CD8-positive, alpha-beta memory T cell (primary cell): ENCODE measurements at places on chromosomes 13 and 19. TPM values are rescaled to one million over a fixed set of nuclear protein-coding genes. Genes with fewer than 3 reads are reported as not detected.
A peak's percentile ranks its signal among the peaks of the same experiment; 100 is the strongest.

ELSPBP1 gene
- total RNA-seq = not detected

CYP4F12 gene
- 0.93 TPM for total RNA-seq

NTF4 gene
- not detected for total RNA-seq

ZNF324B gene
- 11.3 TPM for total RNA-seq

FCHO1 gene
- 38.7 TPM for total RNA-seq

POU4F1 gene
- total RNA-seq = 0.07 TPM

ZNF728 gene
- not detected for total RNA-seq

PTGER1 gene
- not detected for total RNA-seq

CCL25 gene
- total RNA-seq = not detected

TMEM221 gene
- not detected for total RNA-seq

KCNC3 gene
- 0.68 TPM for total RNA-seq

ZNF154 gene
- 7.7 TPM for total RNA-seq

ZNF540 gene
- total RNA-seq = 3.2 TPM

CCDC122 gene
- 3.7 TPM for total RNA-seq

GRCh38 chr13:111058796-111059506 is 56.2 kb upstream of the ARHGEF7 start:
- DNase-seq = no peak

DNA sequence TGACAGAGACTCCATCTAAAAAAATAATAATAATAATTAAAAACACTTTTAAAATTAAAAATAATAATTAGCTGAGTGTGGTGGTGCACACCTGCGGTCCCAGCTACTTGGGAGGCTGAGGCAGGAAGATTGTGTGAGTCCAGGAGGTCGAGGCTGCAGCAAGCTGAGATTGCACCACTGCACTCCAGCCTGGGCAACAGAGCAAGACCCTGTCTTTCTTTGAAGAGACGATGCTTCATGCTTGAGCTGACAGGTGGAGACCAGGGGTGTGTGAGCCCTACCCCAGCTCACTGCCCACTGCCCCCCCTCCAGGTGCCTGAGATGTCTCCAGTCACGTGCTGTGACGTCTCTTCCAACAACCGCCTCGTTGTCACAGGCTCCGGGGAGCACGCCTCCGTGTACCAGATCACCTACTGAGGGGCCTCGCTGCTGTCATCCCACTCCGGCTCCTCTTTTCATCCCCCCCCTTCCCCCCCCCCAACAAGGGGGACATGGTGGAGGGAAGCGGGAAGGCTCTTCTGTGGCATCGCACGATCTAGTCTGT is 17.3 kb downstream of the TLE6 start:
- DNase-seq = no peak

DNA sequence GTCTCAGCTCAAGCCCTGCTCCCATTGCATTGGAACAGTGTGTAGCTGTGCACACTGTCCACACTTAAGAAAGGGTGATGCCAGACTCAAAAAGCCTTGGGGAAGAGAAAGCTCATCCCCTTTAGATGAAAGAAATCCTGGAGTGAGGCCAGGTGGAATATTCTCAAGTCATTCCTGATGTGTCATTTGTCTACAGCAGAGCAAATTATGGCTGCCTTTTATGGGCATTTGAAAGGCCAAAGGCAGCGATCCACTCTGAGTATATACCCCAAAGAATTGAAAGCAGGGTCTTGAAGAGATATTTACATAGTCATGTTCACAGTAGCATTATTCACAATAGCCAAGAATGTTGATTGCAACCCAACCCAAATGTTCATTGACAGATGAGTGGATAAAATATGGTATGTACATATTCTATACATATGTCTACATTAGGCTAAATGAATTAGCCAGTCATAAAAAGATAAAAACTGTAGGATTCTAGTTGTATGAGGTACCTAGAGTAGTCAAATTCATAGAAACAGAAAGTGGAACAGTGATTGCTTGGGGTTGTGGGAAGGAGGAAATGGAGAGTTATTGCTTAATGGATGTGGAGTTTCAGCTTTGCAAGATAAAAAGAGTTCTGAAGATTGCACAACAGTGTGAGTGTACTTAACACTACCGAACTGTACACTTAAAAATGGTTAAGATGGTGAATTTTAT is 214.9 kb downstream of the KCNRG start:
- DNase-seq = no peak

DNA sequence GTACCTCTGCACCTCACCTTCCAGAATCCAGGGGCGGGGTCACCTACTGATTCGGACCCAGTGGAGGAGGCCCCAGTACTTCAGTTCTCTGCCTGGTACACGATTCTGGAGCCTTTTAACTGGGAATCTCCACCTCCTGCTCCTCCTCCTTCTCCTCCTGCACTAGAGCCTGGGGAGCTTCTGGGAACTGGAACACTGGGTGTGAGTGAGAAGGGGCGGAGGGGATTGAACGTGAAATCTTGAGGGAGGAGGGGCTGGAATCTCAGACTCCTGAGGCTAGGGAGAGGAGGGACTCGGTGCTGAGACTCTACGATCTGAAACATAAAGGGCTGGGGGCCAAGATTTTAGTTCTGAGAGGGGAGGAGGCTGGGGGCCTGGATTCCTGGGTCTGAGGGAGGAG is at the start of gene KLK8:
Gene KLK8, minus strand, starts transcription at position 90 of the 400 bp plus-strand sequence. CDS start 437 bp downstream, outside the sequence.
- no peak for DNase-seq

GRCh38 chr13:28611654-28612131 is 47.2 kb upstream of the POMP start:
- DNase-seq = no peak

GRCh38 chr13:49652355-49653305 is 24.3 kb downstream of the ARL11 start:
- DNase-seq = no peak

DNA sequence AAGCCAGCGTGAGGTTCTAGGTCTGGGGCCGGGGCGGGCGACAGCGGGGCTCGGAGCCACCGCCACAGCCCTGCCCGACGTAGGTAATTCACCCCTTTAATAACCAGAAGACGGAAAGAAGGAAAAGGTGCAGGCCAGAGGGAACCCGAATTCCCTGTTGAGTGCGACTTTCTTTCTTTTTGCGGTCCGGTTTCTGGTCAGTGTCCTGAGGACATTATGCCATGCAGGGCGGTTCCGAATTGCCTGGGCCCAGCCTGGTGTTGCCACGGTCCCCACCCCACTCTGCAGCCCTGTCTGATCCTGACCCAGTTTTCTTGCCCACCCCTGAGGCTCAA is 18.4 kb upstream of the TFDP1 start:
- no peak for DNase-seq

DNA sequence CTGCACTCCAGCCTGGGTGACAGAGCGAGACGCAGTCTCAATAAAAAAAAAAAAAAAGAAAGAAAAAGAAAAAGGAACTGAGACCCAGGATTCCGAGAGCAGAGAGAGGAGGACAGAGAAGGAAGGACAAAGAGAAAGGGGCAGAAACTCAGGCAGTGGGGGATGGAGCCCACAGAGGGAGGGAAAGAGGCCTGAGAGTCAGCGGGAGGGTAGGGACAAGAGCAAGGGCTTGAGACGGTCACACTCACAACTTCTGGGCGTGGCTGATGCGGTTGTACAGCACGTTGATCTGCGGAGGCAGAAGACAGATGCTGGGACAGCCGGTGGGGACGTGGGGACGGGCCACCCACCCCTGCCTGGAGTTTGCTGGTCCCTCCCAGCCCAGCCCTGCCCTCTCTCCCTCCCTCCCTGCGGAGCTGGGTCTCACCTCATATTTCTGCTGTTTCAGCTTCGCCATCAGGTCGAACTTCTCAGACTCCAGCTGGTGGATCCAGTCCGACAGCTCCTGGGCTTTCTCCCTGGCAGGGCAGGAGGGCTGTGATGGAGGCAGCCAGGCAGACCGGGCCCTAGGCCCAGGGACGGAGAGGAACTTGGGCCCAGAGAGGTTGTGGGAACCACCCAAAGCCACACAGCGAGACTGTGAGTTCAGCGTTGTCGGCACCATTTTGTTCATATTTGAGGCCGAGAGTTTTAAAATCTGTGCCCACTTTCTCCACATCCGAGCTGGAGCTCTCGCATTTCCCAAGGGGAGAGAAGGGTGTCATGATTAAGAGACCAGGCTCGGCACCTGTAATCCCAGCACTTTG is 15.2 kb downstream of the TNNT1 start:
- no peak for DNase-seq

GRCh38 chr13:59103004-59103768 is 1060.5 kb downstream of the DIAPH3 start:
- no peak for DNase-seq

GRCh38 chr13:113086991-113087922 is 18.3 kb upstream of the F7 start:
- no peak for DNase-seq

DNA sequence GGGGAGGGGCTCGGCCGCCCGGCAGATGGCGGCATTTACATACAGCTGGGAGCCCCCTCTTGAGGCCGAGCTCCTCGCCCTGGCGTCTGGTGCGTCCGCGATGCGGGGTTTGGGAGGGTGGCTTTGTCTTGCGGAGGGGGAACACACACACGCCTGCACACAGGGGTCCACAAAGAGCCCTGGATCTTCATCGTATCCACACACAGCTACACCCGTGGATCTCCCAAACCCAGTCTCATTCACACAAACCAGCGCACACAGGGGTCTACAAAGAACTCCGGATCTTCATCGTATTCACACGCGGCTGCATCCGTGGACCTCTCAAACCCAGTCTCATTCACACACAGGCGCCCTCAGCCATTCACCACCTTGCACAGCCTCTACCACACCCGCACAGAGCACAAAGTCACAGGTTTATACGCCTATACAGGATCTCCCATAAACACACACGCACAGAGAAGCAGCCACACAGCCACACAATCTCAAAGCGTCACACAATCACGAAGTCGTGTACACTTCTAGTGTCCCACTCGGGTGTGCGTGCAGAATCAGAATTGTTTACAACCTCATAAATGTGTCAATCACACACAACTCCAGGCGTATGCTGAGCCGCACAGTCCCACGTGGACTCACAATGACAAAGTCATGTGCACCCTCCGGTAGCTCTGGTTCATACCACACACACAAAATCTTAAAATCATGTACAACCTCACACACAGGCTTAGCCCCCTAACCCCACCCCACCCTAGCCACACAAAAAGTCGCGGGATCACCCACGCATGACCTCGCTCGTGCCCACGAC is 550 bp upstream of the DLL3 start:
- no peak for DNase-seq

- no peak for DNase-seq
These were observed 194.9 kb downstream of the LACC1 start for GRCh38 chr13:44074611-44075010.

DNA sequence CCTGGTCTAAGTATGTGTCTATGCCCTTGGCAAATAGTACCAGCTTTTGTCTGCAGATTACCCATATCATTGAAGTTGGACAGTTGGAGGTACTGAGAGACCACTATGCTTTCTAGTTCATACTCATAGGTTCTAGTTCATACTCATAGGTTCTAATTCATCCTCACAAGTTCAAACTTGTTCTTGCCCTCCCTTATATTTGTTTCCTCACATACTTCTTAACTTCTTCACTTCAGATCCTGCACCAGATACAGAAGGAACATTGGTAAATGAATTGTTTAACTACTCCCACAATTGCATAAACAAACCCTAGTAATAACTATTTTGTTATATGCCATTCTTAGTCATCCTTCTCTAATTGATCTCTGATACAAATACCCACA is 172.2 kb downstream of the SLITRK1 start:
- DNase-seq = no peak

DNA sequence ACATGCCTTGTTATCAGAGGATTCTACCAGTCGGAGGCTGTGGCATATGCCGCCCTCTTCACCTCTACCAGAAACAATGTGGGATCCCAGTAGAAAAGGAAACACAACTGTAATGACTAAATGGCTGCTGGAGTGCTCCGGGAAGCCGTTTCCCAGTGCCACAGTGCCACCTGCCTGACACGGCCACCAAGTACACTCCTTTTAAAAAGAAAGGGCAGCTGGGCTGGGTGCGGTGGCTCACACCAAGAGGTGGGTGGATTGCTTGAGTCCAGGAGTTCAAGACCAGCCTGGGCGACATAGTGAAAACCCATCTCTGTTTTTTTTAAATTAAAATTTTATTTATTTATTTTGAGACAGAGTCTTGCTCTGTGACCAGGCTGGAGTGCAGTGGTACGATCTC is 67.3 kb downstream of the TRPM4 start:
- DNase-seq = no peak

DNA sequence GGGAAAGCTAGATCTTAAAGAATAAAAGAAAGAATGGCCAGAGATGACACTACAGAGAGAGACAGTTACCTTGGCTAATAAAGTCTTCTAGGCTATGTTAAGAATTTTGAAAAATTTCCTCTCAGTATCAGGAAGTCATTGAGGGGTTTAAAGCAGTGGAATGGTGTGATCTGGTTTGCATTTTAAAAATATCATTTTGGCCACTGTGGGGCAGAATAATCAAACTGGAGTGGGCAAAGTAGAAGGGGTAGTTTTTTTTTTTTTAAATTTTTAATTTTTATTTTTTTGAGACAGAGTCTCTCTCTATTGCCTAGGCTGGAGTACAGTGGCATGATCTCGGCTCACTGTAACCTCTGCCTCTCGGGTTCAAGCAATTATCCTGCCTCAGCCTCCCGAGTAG is 4.4 kb upstream of the CNMD start:
- no peak for DNase-seq

DNA sequence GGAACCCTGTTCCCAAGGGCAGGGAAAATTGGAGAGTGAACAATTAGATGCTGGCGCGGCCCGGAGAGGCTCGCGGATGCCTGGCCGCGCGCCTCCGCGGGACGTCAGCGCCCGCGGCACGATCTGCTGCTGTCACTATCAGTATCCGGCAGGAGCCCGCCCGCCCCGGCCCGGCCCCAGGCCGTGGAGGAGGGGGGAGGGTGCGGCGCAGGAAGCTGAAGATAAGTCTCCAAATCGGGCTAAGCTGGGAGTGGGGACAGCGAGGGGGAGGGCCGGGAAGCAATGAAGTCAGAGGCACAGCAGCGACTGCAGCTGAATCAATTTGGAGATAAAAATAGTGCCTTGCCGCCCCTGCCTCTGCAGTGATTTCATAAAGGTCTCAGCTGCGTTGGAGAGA is 441.5 kb upstream of the KLF12 start:
- DNase-seq = peak; percentile 67

- DNase-seq = no peak
These were observed 109.7 kb downstream of the NUFIP1 start for GRCh38 chr13:44879452-44880058.

- DNase-seq = no peak
These were observed 2.2 kb upstream of the TBXA2R start for GRCh38 chr19:3608750-3609322.

GRCh38 chr13:33994198-33994597 is 176.2 kb downstream of the RFC3 start:
- no peak for DNase-seq

- no peak for DNase-seq
These were observed 159.8 kb downstream of the CYSLTR2 start for GRCh38 chr13:48813518-48813917.
